ENCODE measurements at places on chromosomes 1 and 21. TPM values are rescaled to one million over a fixed set of nuclear protein-coding genes. Genes with fewer than 3 reads are reported as not detected.

- no peak overlapping the region for H3K4me3 ChIP-seq
- no peaks in the 10 kb centered on the region for H3K4me1 ChIP-seq
- no peak overlapping the region for H3K27ac ChIP-seq
- H3K36me3 ChIP-seq = no peaks in the 10 kb centered on the region
Measured at GRCh38 chr1:7135493-7135892, 350.2 kb downstream of the CAMTA1 start.

GRCh38 chr1:68120136-68120791 lies 69.8 kb upstream of the DIRAS3 start:
- no peak overlapping the region for H3K27ac ChIP-seq
- peaks cover 11% of the 10 kb centered on the region for H3K4me1 ChIP-seq
- DNase-seq = peak; percentile 58
- no peak overlapping the region for H3K4me3 ChIP-seq
- H3K27me3 ChIP-seq = no peaks in the 10 kb centered on the region

DNA sequence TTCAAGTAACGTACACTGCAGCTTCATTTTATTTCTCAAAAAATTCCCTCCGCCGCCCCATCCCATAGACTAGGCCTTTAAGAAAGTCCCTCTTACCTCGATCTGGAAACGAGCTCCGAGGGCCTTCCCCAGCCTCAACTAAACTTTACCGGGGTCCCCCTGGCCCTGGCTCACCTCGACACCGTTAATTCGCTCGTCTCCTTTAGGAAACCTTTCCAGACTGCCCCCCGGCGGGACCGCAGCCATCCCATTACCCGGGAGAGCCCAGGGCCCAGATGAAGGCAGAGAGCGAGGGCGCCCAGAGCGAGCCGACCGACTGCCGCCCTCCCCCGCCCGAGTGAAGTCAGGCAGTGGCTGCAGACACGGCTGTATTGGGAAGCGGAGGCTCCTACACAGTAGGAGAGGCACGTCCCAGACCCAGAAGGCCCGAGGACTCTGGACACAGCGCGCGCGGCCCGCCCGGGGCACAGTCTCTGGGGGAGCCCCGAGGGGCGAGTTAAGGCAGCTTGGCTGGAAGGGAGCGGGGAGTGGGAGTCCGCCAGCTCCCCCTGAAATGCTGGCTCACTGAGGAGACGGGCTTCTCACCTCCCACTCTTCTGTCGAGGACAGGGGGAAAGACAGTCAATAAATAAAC lies 14.6 kb downstream of the SEMA6C start:
- no peaks in the 10 kb centered on the region for H3K36me3 ChIP-seq
- no peak for DNase-seq
- no peak overlapping the region for H3K27ac ChIP-seq
- no peak overlapping the region for H3K4me3 ChIP-seq

DNA sequence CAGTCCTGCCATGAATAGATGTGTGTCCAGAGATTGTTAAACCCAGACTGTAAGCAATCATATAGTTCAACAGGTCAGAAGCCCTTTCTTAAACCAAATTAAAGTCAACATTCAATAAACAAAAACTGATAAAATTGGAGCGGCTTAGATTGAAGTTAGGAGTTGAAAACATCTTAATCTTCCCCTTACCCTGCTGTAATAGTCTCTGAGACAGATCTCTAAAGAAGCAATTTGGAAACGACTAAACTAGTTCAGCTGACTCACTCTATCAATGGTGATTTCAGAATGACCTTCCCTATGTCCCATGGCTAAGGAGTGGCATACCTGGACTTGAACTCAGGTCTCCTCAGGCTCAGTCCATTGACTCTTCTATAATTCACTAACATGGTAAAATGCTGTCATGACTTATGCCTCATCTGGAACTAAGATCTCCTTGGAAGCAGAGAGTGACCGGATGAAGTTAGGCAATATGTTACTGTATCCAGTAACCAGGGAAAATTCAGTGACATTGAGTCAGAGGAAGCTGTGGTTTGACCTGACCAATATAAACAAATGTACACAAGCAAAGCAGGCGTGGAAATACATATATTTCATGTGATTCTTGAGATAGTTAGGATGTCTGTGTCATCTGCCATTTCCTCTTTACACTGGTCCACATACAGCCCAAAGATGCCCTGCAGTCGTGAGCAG lies 30.1 kb downstream of the SGIP1 start:
- no peaks in the 10 kb centered on the region for H3K27me3 ChIP-seq
- H3K36me3 ChIP-seq = no peaks in the 10 kb centered on the region
- H3K4me3 ChIP-seq = peak overlapping the region; percentile 5
- peaks cover 41% of the 10 kb centered on the region for H3K4me1 ChIP-seq

Gene HIVEP3
- total RNA-seq = 1.3 TPM

Gene RIPPLY3
- total RNA-seq = not detected

Gene UQCRH
- 817 TPM for total RNA-seq

Gene KIF17
- 1.9 TPM for total RNA-seq
